ENCODE measurements at places on chromosomes 5 and 9. TPM values are rescaled to one million over a fixed set of nuclear protein-coding genes. Genes with fewer than 3 reads are reported as not detected.

The ECSCR gene
- total RNA-seq, result 14.8 TPM

The CXXC5 gene
- 17.1 TPM for total RNA-seq

GRCh38 chr5:180523629-180524466 lies 29.7 kb downstream of the CNOT6 start:
- DNase-seq, result no peak

GRCh38 chr9:107976767-107977166 lies 487.2 kb upstream of the KLF4 start:
- peak; percentile 89 for DNase-seq

GRCh38 chr5:126373375-126374108 lies 49.7 kb upstream of the GRAMD2B start:
- no peak for DNase-seq

GRCh38 chr5:142441616-142442015 lies 116.8 kb upstream of the SPRY4 start:
- peak; percentile 69 for DNase-seq

DNA sequence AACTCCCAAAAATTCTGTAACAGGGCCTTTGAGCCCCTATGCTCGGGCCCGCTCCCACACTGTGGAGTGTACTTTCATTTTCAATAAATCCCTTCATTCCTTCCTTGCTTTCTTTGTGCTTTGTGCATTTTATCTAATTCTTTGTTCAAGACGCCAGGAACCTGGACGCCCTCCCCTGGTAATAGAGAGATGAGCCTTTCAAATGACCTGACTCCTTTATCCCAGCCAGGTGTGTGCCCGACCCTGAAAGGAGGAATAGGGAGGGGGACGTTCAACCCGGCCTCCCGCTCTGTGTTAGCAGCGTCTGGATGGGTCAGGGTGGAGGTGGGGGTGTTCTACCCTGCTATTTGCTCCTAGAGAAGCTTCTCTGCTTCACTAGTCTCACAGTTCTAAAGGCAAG lies 53.9 kb downstream of the FXN start:
- no peak for DNase-seq

GRCh38 chr9:36007316-36007708 lies 29.4 kb upstream of the RECK start:
- DNase-seq, result no peak

All from sigmoid colon (tissue), 7 donors.